Liver (tissue), 10 donors: ENCODE measurements at places on chromosomes 12 and 14.

- DNase-seq = no peak
These were observed 22.8 kb upstream of the OASL start for GRCh38 chr12:121061831-121062230.

DNA sequence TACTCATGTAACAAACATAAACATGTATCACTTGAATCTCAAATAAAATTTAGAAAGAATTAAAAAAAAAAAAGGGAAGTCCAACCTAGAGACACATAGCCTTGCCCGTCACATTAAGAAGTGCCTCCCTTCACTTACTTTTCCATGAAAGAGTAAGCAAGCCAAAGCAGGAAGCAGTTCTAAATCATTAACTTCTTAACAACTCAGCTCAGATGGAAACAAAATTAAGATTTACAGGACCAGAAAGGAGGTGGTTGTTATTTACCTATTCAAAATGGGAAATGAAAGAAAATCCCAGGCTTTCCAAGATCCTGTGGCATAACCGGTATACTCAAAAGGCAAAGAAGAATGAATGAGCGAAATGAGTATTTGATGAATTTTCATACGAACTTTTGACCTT, 258.6 kb upstream of the DCN start:
- DNase-seq = no peak

DNA sequence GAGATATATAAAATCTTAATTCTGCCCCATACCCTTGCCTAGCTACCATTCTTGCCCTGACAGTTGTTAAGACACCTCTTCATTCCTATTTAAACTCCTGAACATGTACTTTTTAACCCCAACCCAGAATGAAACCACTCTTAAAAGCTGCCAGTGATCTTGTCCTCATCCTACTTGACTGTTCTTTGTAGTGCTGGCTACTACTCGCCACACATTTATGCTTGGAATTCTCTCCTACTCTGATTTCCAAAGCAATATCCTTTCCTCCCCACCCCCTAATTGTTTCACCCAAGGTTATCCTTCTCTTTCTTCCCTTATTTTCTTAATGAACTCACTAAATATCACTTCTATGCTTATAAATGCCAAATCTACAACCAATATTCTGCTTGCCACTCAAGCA, 4.1 kb downstream of the NFYB start:
- DNase-seq = no peak

GRCh38 chr12:108633534-108634248, at the start of gene SELPLG:
Gene SELPLG (minus strand): TSS chr12:108633894. CDS start chr12:108624307, 9,587 bp downstream.
- DNase-seq = peak; percentile 46
